ENCODE measurements at places on chromosomes 4 and X.
A peak's percentile ranks its signal among the peaks of the same experiment; 100 is the strongest.

DNA sequence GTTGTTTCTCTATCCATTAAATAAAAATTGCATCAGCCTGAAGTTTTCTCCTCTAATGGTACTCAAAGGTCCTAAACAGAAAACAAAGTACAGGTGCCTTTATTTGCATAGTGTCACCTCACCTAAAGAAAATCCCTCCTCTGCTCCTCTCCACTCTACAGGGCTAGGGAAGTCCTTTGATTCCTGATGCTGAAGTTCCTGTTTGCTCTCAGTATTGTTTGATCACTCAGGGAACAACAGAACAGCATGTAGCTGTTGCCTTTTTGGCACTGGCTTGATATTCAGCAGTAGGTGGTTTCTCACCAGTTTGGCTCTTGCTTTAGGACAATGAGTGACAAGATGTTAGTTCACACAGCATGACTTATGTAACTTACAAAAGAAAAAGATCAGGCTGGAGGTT is 156.2 kb upstream of the SLC7A11 start:
- no peak for DNase-seq
- no peaks in the 10 kb centered on the region for H3K27me3 ChIP-seq
- no peak overlapping the region for H3K27ac ChIP-seq
- H3K4me3 ChIP-seq: no peak overlapping the region
- no peaks in the 10 kb centered on the region for H3K36me3 ChIP-seq

GRCh38 chr4:4386736-4387392 is at the start of gene NSG1:
Gene NSG1 (plus strand): TSS chr4:4387102. CDS start chr4:4387630, 528 bp downstream.
- DNase-seq: peak; percentile 19
- H3K36me3 ChIP-seq: peaks cover 3% of the 10 kb centered on the region
- peaks cover 14% of the 10 kb centered on the region for H3K4me1 ChIP-seq
- no peak within 1 kb of the TSS for H3K27ac ChIP-seq
- peaks cover 9% of the 10 kb centered on the region for H3K27me3 ChIP-seq

- no peaks in the 10 kb centered on the region for H3K36me3 ChIP-seq
- H3K27me3 ChIP-seq: peaks cover 3% of the 10 kb centered on the region
- H3K4me1 ChIP-seq: no peaks in the 10 kb centered on the region
- H3K4me3 ChIP-seq: no peak overlapping the region
Measured at GRCh38 chr4:127000846-127001245, 631.9 kb upstream of the INTU start.

- no peak overlapping the region for H3K4me3 ChIP-seq
- H3K27ac ChIP-seq: no peak overlapping the region
- no peaks in the 10 kb centered on the region for H3K27me3 ChIP-seq
- no peak for DNase-seq
Measured at GRCh38 chr4:25817059-25817681, 45.6 kb downstream of the SEL1L3 start.

GRCh38 chr4:124060261-124060918 is 652.1 kb downstream of the ANKRD50 start:
- H3K4me3 ChIP-seq: no peak overlapping the region
- peaks cover 12% of the 10 kb centered on the region for H3K4me1 ChIP-seq
- no peak overlapping the region for H3K27ac ChIP-seq
- DNase-seq: no peak
